ENCODE measurements at places on chromosomes 1 and 21.

GRCh38 chr1:113835686-113836290 lies 23.5 kb upstream of the RSBN1 start:
- DNase-seq: peak; percentile 42

GRCh38 chr1:151416231-151416630 lies 16.9 kb downstream of the PSMB4 start:
- no peak for DNase-seq

DNA sequence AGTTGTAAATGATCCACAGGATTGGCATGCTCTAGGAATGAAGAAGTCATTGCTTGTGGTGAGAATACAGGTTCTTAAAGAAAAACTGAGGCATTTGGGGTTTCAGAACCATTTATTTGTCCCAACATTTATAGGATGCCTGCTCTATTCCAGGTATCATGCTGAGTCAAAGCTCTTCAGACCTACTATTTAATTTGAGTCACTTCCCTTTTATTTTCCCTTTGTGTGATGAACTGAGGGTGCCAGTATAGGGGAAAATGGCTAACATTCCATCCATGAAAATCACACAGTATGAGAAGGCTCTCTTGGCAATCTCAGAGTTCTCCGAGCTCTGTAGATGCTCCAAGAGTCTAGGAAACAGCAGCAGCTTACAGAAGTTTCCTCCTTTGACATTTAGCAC lies 110.4 kb downstream of the RNF220 start:
- DNase-seq: no peak

DNA sequence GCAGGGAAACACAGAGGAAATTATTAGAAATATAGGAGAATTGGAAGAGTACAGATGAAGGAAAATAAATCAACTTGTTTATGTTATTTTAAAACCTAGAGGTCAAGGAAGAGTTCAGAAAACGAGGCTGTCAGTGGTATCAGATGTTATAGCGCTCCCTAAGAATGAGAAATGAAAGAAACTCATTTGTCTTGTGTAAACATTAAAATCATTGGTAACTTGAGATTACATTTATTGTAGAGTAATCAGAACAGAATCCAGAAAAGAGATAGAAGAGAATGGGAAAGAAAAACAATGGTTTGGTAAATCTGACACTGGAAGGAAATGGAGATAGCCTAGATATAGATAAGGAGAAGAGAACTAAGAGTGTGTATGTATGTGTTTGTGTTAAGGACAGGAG lies 106.4 kb downstream of the ATF6 start:
- no peak for DNase-seq

GRCh38 chr1:101798417-101798816 lies 198.3 kb downstream of the OLFM3 start:
- no peak for DNase-seq

- DNase-seq: no peak
These were observed 9.7 kb downstream of the NENF start for GRCh38 chr1:212442408-212442807.

- DNase-seq: no peak
These were observed 999 bp downstream of the THAP3 start for GRCh38 chr1:6625584-6626149.

DNA sequence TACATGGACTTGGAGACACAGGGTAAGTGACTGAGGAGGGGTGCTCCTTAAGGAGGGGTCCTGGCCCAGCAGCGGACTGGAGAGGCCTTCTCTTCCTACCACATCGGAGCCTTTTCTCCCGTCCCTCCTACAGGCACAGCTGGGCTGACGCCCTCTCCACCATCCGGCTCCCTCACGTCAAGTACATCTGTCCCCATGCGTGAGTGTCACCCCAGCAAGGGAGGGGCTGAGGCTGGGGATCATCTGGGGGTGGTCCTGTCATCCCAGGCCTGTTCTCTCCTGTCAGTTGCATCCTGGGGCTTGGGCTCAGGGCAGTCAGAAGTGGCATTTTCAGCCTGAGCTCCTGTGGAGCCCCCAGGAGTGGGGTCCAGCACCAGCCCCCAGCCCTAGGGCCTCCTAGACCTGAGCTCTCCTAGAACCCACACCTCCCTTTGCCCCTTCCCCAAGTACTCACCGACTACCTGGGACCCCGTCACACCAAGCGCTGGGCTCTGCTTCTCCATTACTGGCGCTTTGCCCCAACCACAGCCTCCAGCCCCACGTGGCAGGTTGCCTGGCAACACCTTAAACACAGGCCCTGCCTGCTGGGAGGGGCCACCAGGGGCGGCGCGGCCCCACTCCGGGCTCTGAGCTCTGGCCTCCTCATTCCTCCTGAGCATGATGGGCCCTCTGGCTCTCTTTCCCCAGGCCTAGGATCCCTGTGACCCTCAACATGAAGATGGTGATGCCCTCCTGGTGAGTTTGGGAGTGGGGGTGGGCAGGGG lies 2.3 kb downstream of the LYPLA2 start:
- DNase-seq: no peak
